Testis (tissue), 5 donors: ENCODE measurements at places on chromosomes 5 and 9. TPM values are rescaled to one million over a fixed set of nuclear protein-coding genes. Genes with fewer than 3 reads are reported as not detected.

DNA sequence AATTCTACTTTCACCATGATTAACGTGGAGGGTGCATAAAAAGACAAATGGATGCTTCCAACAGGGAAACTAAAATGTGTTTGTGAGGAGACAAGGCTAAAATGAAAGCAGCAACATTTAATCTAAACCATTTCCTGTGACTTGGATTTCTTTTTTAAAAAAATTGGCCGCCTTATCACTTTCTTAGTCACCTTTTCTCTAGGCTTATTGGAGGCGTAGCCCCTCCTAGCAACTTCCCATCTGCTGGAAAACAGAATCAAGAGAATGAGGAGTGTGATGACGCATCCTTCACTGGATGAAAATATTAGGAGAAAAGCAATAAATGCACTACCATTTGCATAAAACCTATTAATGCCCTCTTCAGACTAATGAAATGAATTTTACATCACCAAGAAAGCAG, 791 bp upstream of the GPR150 start:
- H3K27ac ChIP-seq, result no peak overlapping the region
- H3K4me1 ChIP-seq, result no peaks in the 10 kb centered on the region
- no peak for DNase-seq
- no peak overlapping the region for H3K4me3 ChIP-seq
- H3K27me3 ChIP-seq, result no peaks in the 10 kb centered on the region

- H3K36me3 ChIP-seq, result no peaks in the 10 kb centered on the region
- DNase-seq, result no peak
- no peak overlapping the region for H3K4me3 ChIP-seq
- no peaks in the 10 kb centered on the region for H3K4me1 ChIP-seq
- H3K27ac ChIP-seq, result no peak overlapping the region
- no peaks in the 10 kb centered on the region for H3K27me3 ChIP-seq
Measured at GRCh38 chr5:96503501-96504236, 70.6 kb upstream of the PCSK1 start.

DNA sequence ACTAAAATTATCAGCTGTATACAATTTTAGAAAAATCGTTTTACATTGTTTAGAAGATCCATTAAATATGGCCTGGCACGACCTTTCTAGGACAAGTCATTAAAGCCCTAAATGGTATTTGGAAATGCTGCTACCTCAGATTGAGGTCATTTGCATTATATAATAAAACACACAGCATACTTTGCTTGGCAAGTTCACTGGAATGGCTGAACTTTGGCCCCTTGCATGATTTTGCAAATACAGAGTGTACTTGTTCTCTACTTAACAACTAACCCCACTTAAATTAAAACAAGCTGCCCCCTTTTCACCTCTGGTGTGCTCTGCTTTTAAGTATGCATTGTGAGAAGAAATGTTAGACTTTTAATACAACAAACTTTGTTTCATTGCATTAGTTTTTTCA, 860.1 kb downstream of the PTPRD start:
- peak overlapping the region; percentile 4 for H3K27ac ChIP-seq
- no peaks in the 10 kb centered on the region for H3K36me3 ChIP-seq
- no peaks in the 10 kb centered on the region for H3K4me1 ChIP-seq
- no peak overlapping the region for H3K4me3 ChIP-seq
- peak; percentile 69 for DNase-seq
- no peaks in the 10 kb centered on the region for H3K27me3 ChIP-seq

DNA sequence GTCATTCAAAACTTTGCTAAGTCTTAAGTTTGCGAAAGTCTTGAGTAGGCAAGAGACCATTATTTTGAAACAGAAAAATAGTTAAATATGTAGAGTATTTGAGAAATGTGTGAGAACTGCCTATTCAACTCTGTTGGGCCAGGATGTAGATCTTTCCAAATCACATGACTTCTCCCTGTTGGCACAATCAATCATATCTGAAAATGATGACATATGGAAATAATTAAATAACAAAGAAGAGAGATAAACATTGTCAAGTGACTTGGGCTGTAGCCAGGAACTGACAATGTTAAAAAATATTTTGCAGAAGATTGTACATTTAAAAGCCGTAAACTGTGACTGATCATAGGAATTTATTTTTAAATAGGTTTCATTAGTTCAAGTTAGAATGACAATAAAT, 104.6 kb upstream of the IL6ST start:
- no peaks in the 10 kb centered on the region for H3K4me1 ChIP-seq
- H3K27me3 ChIP-seq, result no peaks in the 10 kb centered on the region
- H3K4me3 ChIP-seq, result no peak overlapping the region
- no peak for DNase-seq

DNA sequence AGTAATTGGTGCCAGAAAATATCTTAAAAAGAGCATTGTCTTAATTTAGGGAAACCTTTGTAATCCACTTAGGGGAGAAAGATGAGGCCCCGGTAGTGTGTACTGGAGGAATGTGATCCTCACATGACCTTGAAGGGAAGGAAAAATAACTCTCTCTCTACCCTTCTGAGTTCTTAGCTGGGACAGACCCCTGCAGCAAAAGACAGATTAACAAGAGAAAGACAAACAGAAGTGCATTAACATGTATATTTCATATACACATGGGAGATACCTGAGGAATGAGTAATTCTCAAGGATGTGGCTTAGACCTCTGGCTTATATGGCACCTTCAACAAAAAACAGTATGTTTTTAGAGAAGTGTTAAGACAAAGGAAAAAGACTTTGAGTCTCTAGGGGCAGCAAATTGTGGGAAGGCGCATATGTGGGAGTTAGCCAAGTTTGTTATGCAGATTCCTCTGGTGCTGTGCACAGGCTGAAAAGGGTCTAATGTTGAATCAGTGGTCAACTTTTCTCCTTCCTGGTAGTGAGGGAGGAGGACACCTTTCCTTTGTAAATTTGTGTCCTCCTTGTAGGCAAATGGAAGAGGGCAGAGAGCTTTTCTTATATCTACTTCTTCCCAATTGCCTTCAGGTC, 138.8 kb downstream of the LRRC70 start:
- H3K4me1 ChIP-seq, result peaks cover 12% of the 10 kb centered on the region
- no peaks in the 10 kb centered on the region for H3K27me3 ChIP-seq
- no peak for DNase-seq
- H3K27ac ChIP-seq, result no peak overlapping the region

- H3K36me3 ChIP-seq, result no peaks in the 10 kb centered on the region
- no peak overlapping the region for H3K4me3 ChIP-seq
- H3K27ac ChIP-seq, result no peak overlapping the region
Measured at GRCh38 chr5:156835905-156836304, 14.2 kb upstream of the PPP1R2B start.

DNA sequence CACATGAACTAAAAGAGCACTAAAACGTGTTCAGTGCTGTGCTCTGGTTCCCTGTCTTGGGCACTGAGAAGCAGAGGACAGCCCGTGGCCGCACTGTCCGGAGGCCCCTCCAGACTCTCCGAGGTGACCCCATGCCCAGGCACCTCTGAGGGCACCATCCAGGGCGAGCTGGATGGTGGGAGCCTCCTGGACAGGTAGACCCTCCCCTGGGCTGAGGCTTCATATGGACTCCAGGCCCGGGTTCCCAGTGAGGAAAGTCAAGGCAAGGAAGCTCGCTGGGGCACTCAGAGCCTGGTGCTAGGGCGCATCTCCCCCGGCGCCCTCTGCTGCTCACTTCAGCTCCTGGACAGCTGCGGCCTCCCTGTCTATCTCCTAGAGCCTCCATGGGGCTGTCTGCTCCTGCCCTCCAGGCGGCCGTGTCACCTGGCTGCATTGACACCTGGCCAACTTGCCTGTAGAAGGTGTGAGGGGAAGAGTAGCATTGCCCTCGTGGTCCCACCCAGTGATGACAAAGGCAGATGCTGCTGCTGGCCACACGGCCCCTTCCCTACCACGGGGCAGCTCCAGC, 178.2 kb upstream of the IRX1 start:
- no peak overlapping the region for H3K4me3 ChIP-seq
- no peak for DNase-seq
- no peaks in the 10 kb centered on the region for H3K27me3 ChIP-seq
- H3K36me3 ChIP-seq, result no peaks in the 10 kb centered on the region

GRCh38 chr5:36161361-36161760, 9.4 kb downstream of the SKP2 start:
- no peak for DNase-seq
- no peaks in the 10 kb centered on the region for H3K36me3 ChIP-seq
- H3K4me1 ChIP-seq, result no peaks in the 10 kb centered on the region

- H3K36me3 ChIP-seq, result no peaks in the 10 kb centered on the region
- no peak overlapping the region for H3K4me3 ChIP-seq
- no peak for DNase-seq
- H3K27me3 ChIP-seq, result no peaks in the 10 kb centered on the region
- H3K27ac ChIP-seq, result no peak overlapping the region
- H3K4me1 ChIP-seq, result no peaks in the 10 kb centered on the region
Measured at GRCh38 chr5:40368200-40368599, 311.5 kb upstream of the PTGER4 start.

- H3K36me3 ChIP-seq, result no peaks in the 10 kb centered on the region
- no peaks in the 10 kb centered on the region for H3K27me3 ChIP-seq
- H3K4me3 ChIP-seq, result peak overlapping the region; percentile 76
- DNase-seq, result no peak
- peak overlapping the region; percentile 91 for H3K27ac ChIP-seq
Measured at GRCh38 chr9:13278023-13278367, 1.5 kb downstream of the MPDZ start.

DNA sequence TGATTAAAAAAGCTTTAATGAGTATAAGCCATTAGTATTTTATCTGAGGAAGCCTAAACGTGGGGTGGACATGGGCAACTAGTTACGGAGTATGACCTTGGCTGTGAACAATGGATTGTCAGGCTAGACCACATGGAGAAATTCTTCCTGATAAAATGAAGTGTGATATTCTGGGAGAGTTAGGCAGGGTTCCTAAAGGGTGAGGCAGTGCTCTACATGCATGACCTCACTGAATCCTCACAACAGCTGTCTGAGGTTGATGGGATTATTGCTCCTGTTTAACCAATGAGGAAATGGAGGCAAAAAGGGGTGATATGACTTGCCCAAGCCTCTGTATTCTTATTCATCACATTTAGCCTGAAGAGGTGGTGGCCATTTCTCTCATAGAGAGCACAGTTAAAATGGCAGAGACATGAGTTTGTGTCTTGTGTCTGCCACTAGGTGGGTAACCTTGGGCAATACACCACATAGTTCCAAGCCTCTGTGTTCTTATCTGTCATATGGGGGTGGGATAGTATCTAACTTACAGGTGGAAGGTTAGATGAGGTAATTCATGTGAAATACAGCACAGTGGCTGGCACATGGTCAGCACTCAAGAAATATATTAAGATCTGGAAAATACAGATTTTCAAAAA, 96.1 kb upstream of the NR3C1 start:
- no peak overlapping the region for H3K4me3 ChIP-seq
- peaks cover 5% of the 10 kb centered on the region for H3K4me1 ChIP-seq
- no peak for DNase-seq
- H3K27ac ChIP-seq, result no peak overlapping the region
- H3K27me3 ChIP-seq, result no peaks in the 10 kb centered on the region
- H3K36me3 ChIP-seq, result no peaks in the 10 kb centered on the region

DNA sequence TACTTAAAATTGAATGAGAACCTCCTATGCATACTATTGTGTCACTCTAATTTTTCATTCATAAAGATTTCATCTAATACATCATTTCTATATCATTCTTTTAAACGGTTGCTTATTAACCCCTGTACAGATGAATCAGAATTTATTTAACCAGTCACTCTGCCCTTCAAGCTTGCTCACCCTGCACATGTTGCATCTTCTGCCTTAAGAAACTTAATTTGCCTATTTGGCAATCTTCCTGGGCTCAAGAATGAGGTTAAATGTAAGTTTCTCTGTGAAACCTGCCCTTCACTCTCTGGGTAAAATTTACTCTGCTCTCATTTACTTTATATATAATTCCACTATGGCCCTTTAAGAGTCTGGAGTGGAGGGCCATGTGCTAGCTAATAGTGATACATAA, 434.7 kb upstream of the ZNF608 start:
- H3K27me3 ChIP-seq, result no peaks in the 10 kb centered on the region
- H3K27ac ChIP-seq, result no peak overlapping the region
- no peak for DNase-seq
- no peaks in the 10 kb centered on the region for H3K36me3 ChIP-seq
- H3K4me1 ChIP-seq, result no peaks in the 10 kb centered on the region

- H3K4me1 ChIP-seq, result peaks cover 18% of the 10 kb centered on the region
- peak; percentile 13 for DNase-seq
- H3K4me3 ChIP-seq, result no peak overlapping the region
- H3K27ac ChIP-seq, result no peak overlapping the region
- H3K27me3 ChIP-seq, result no peaks in the 10 kb centered on the region
Measured at GRCh38 chr5:1005904-1006655, 2.5 kb upstream of the NKD2 start.

DNA sequence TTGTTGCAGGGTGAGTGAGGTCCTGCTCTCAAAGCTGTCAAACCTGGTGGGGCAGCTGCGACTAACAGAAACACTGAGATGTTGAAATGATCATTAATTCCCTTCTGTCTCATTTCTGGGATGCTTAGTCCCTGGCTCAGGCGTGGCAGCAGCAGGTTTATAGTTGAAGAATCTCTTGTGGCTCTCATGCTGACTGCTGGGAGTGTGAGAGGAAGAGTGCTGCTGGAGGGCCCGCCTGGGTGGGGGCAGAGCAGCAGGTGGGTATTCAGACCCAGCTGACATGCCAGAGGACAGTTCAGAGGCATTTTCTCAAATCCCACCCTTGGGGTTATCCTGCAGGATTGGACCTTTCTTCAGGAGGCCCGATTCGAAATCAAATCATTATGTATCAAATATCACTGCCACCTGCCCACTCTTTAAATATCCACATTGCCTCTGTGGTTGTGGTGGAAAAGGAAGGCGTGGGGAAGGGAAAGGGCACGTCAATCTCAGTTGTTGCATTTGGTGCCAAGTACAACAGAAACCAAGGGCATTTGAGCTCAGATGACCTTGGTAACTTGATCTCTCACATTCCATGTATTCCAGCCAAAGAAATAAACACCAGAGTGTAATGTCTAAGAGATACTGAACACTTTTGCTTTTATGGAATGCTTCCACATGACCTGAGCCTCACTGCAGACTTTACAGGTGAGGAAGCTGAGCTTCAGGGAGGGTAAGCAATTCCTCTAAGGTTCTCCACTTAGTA, 224.3 kb downstream of the AOPEP start:
- H3K36me3 ChIP-seq, result no peaks in the 10 kb centered on the region
- peak overlapping the region; percentile 65 for H3K27ac ChIP-seq
- no peaks in the 10 kb centered on the region for H3K27me3 ChIP-seq
- H3K4me3 ChIP-seq, result no peak overlapping the region
- peaks cover 42% of the 10 kb centered on the region for H3K4me1 ChIP-seq

DNA sequence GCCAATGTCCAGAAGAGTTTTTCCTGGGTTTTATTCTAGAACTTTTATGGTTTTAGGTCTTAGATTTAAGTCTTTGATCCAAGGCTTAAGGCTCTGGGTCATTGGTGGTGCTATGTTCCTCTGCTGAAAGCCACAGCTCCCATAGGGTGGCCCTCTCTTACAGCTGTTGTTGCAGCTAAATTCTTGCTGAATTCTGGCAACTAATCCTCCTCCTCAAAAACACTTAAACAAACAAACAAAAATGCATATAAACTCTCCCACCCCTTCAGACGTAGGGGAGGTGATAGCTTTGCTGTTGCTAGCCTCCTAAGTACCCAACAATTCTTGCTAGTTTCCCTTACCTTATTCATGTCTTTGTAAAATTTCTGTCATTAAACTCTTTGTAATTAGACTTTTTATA, 30.2 kb downstream of the IQGAP2 start:
- DNase-seq, result no peak
- no peak overlapping the region for H3K4me3 ChIP-seq
- H3K36me3 ChIP-seq, result no peaks in the 10 kb centered on the region
- no peaks in the 10 kb centered on the region for H3K4me1 ChIP-seq

Gene SIMC1
- 119 TPM for total RNA-seq

Gene SPAAR
- 56.9 TPM for total RNA-seq

Gene SHC3
- 0.87 TPM for total RNA-seq

Gene CDH18
- total RNA-seq, result 6.4 TPM

Gene PCDHGB1
- total RNA-seq, result 16.4 TPM

Gene HSPA4
- total RNA-seq, result 108 TPM

Gene SLC6A18
- 0.24 TPM for total RNA-seq

Gene SPATA9
- total RNA-seq, result 7.4 TPM

Gene PTGS1
- total RNA-seq, result 1.1 TPM

Gene BTNL3
- total RNA-seq, result 4.1 TPM

Gene PCDHA9
- 2.0 TPM for total RNA-seq

Gene PDZD2
- total RNA-seq, result 83.9 TPM
